ENCODE measurements at places on chromosomes 3 and 15. TPM values are rescaled to one million over a fixed set of nuclear protein-coding genes. Genes with fewer than 3 reads are reported as not detected.

GRCh38 chr3:47515864-47516319 is 2.4 kb upstream of the ELP6 start:
- H3K4me3 ChIP-seq, result no peak overlapping the region
- H3K27me3 ChIP-seq, result no peaks in the 10 kb centered on the region
- DNase-seq, result no peak

The TMCO5A gene
- total RNA-seq, result not detected

DNA sequence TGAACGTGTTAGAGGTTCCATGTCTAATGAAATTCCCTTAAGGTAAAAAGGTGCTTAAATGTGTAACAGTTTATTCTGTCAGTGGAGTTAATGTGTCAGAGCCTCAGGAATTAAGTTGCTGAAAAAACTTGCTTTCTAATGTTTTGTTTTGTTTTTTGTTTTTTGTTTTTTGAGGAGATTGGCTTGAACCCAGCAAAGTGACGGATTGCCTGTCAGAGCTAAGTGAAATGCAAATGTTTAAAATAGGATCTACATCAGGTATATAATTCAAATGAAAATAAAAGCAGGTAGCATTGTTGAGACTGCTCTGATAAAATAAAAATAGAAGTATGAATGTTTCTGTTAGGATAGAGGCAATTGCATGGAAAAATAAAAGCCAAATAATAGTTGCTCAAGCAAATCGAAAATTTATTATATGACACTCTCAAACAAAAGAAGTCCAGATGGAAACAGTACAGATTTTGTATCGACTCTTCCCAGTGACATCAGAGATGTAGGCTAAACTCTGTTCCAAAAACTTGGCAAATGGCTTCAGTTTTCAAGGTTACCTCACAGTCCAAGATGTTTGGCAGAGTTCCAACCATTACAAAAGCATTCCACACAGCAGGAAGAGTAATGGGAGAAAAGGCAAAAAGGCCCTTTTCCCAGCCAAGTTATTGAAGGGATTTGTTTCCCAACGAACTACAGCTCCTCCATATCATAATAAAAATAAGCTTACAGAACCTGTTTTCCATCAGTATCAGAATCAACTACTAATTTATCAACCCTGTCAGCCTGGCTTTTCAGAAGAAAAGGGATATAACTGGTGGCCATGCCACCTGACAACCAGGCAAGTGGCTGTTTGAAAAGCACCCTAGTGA is 291.0 kb downstream of the TBL1XR1 start:
- no peak for DNase-seq
- H3K27me3 ChIP-seq, result no peaks in the 10 kb centered on the region
- H3K4me1 ChIP-seq, result no peaks in the 10 kb centered on the region
- H3K36me3 ChIP-seq, result no peaks in the 10 kb centered on the region
- no peak overlapping the region for H3K4me3 ChIP-seq
- H3K27ac ChIP-seq, result no peak overlapping the region

The SPTSSB gene
- 3.7 TPM for total RNA-seq

GRCh38 chr3:42130329-42131070 is 39.3 kb downstream of the TRAK1 start:
- H3K36me3 ChIP-seq, result no peaks in the 10 kb centered on the region
- H3K27me3 ChIP-seq, result no peaks in the 10 kb centered on the region
- H3K4me1 ChIP-seq, result 0 out of 2 replicates have a peak, but pooled peaks cover 4% of the 10 kb centered on the region
- no peak overlapping the region for H3K27ac ChIP-seq
- H3K4me3 ChIP-seq, result no peak overlapping the region

DNA sequence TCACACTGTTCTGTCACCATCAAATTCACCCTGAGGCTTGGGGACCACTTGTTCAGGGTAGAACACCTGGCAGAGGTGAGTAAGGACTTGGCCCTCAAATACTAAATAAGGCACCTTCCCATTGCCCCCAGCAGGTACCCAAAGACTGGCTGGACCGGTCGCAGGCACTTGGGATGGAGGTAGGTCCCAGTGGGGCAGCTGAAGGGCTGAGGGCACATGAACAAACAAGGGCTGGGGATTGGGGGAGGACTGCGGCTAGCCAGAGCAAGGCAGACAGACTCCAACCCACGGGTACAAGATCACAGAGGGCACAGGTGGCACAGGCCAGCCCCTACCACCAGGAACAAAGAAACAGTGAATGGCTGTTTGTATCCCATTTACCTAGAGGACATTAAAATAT is 1.9 kb downstream of the MRPS25 start:
- H3K36me3 ChIP-seq, result peaks cover 5% of the 10 kb centered on the region
- H3K4me1 ChIP-seq, result peaks cover 10% of the 10 kb centered on the region
- DNase-seq, result no peak
- no peaks in the 10 kb centered on the region for H3K27me3 ChIP-seq

DNA sequence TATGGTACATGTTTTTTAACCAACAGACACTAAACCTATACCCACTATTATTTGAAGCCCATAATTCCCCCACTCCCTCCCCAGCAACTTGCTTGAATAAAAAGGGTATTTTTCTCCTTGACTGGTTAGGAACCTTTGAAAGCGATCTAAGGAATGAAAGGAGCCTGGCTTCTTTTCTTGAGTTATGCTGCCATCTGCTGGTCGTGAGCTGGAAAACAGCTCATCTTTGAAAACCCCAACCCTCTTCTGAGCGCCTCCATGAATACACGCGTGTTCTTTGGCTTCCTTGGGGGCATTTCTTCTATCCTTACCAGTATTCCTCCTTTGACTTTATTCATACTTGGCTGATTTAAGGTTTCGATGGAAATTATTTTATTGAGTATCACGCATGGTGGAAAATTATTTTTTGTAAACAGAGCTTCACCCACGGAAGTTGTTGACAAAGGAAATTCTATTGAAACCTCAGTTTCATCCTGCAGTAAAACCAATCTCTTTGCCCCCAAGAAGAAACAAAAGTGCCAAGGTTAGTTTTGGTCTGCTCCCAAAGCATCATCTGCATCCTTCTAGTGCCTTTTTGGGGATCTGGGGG is 171.6 kb downstream of the SV2B start:
- DNase-seq, result peak; percentile 52
- peaks cover 11% of the 10 kb centered on the region for H3K27me3 ChIP-seq
- no peak overlapping the region for H3K4me3 ChIP-seq
- no peaks in the 10 kb centered on the region for H3K36me3 ChIP-seq

DNA sequence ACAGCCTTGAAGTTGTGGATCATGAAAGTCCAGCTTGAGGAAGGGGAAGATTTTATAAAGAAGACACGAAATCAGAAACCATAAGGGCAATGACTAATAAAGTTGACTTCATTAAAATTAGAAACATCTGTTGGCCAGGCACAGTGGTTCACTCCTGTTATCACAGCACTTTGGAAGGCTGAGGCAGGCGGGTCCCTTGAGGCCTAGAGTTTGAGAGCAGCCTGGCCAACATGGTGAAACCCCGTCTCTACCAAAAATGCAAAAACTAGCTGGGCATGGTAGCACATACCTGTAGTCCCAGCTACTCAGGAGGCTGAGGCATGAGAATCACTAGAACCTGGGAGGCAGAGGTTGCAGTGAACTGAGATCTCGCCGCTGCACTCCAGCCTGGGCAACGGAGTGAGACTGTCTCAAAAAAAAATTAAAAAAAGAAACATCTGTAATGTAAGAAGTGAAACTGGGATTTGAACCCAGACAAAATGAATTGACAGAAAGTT is 7.9 kb upstream of the UBXN7 start:
- H3K4me3 ChIP-seq, result no peak overlapping the region
- H3K36me3 ChIP-seq, result no peaks in the 10 kb centered on the region
- DNase-seq, result no peak
- H3K27ac ChIP-seq, result no peak overlapping the region
- no peaks in the 10 kb centered on the region for H3K27me3 ChIP-seq

The TRA2B gene
- total RNA-seq, result 171 TPM

GRCh38 chr3:135023996-135024658 is 229.1 kb downstream of the EPHB1 start:
- H3K36me3 ChIP-seq, result no peaks in the 10 kb centered on the region
- H3K4me3 ChIP-seq, result no peak overlapping the region
- DNase-seq, result no peak
- no peaks in the 10 kb centered on the region for H3K27me3 ChIP-seq
- no peak overlapping the region for H3K27ac ChIP-seq
- H3K4me1 ChIP-seq, result no peaks in the 10 kb centered on the region

The NEK11 gene
- 9.5 TPM for total RNA-seq

- H3K36me3 ChIP-seq, result no peaks in the 10 kb centered on the region
- H3K4me3 ChIP-seq, result no peak overlapping the region
- no peaks in the 10 kb centered on the region for H3K27me3 ChIP-seq
- DNase-seq, result no peak
Observed at GRCh38 chr3:59408047-59408624, 358.3 kb upstream of the CFAP20DC start.

DNA sequence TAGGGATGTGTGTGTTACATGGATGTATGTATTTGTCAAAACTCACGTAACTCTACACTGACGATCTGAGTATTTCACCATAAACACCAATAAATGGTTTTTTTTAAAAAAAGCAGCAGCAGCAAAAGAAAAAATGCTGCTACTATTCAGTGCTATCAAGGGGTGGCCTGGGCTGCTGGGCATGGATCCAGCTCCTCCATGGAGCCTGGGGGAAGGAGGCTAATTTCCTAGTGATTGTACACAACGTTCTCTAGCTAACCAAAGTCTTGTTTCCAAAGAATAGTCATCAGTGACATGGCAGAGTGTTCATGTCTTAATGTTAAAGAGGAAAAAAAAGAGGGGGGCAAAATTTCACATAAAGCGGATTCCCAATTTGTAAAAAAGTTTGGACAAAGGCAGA is 29.0 kb downstream of the POMGNT2 start:
- H3K36me3 ChIP-seq, result no peaks in the 10 kb centered on the region
- no peaks in the 10 kb centered on the region for H3K4me1 ChIP-seq
- no peaks in the 10 kb centered on the region for H3K27me3 ChIP-seq
- no peak overlapping the region for H3K27ac ChIP-seq

The ZKSCAN7 gene
- not detected for total RNA-seq

GRCh38 chr15:40118473-40118872 is 9.8 kb upstream of the BMF start:
- no peaks in the 10 kb centered on the region for H3K36me3 ChIP-seq
- no peak overlapping the region for H3K4me3 ChIP-seq
- no peaks in the 10 kb centered on the region for H3K27me3 ChIP-seq

GRCh38 chr15:31265871-31266711 is 60.5 kb upstream of the KLF13 start:
- no peak overlapping the region for H3K27ac ChIP-seq
- no peaks in the 10 kb centered on the region for H3K4me1 ChIP-seq
- no peaks in the 10 kb centered on the region for H3K36me3 ChIP-seq
- H3K4me3 ChIP-seq, result no peak overlapping the region
- DNase-seq, result no peak

The AADACL2 gene
- total RNA-seq, result not detected

The PAK6 gene
- total RNA-seq, result 6.3 TPM

The HYAL3 gene
- total RNA-seq, result 3.9 TPM

DNA sequence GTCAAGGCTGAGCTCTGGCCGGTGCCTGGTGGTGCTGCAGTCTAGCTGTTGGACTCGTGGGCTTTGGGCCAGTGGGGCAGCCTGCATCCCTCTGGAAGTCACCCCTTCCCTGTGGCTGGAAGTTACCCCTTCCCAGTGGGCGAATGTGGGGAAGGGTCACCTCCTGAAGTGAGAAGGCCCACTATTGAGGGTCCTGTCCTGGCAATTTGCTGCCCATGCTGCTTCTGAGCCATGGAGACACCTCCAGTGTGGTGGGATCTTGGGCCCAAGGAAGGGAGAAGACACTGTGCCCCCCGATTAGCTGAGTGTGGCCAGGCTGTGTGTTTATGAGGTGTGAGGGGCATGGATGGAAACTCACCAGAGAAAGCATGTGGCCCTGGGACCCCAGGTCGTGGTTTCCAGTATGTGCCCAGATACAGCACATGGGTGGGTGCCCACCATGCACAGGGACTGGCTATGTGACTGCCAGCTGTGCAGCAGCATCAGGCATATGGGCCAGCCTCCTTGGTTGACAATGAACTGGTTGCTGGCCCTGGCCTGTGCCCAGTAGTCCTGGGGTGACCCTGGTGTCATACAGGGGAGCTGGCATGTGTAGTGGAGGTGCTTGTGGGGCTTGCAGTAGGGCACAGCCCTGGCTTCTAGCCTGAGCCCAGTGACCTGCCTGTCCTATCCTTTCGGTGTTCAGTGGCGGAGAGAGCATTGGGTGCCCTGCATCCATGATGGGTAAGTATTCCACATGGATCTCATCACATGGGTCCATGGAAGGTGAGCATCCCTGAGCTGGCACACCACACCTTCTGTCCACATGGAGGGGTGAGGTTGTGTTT is 221.2 kb downstream of the SNRPN start:
- H3K27me3 ChIP-seq, result no peaks in the 10 kb centered on the region
- no peaks in the 10 kb centered on the region for H3K4me1 ChIP-seq
- no peaks in the 10 kb centered on the region for H3K36me3 ChIP-seq

DNA sequence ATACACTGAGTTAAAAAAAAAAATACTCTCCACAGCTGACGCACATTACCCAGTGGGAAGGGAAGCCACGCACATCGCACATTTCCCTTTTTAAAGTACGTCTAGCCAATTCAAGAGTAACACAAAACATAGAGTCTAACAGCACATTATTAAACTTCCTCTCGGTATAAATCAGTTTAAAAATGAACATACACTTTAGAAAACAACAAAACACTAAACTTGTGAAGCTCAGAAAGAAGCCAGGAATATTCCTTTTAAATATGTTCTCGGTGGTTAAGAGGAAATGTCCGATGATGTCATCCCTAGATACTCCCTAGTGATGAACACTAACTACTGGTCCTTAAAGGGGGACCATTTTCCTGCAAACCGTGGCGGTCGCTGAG is 721 bp downstream of the MYEF2 start:
- no peaks in the 10 kb centered on the region for H3K36me3 ChIP-seq
- H3K27ac ChIP-seq, result peak overlapping the region; percentile 86
- H3K27me3 ChIP-seq, result no peaks in the 10 kb centered on the region
- H3K4me1 ChIP-seq, result peaks cover 14% of the 10 kb centered on the region
- H3K4me3 ChIP-seq, result peak overlapping the region; percentile 73

The RAD51 gene
- 30.3 TPM for total RNA-seq

DNA sequence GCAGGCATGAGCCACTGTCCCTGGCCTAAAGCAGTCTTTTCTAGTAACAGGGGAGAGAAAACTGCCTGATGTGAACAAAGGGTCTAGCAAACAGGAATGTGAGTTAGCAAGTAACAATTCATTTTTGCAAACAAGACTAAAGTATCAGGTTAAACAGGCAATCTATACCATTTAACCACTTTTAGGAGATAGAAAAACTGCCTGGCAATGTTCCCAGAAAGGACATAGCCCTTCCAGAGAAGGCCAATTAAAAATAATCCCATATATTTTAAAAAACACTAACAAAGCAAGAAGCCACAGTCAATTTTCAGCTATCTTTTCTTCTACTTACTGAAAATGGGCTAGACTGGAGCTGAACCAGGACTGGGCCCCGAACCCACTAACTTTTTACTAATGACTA is 6.3 kb downstream of the RBSN start:
- DNase-seq, result no peak
- no peak overlapping the region for H3K27ac ChIP-seq

The CHRD gene
- 1.4 TPM for total RNA-seq

DNA sequence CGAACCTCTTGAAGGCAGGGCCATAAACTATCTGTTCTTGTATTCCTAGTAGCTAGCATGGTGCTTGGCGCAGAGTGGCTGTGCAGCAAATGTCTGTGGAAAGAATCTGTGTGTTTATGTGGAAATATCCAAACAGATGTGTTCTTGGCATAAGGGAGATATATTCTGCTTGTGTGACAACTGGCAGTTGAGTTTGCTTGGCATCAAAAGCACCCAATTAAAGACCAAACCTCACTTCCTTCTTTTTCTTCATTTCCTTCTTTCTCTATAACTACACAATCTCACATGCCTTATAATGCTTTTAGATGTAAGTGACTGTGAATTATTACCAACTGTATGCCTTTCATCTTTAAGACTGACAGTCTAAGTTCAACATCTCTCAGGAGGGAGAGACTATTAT is 296.5 kb downstream of the SLC9A9 start:
- DNase-seq, result no peak
- H3K27me3 ChIP-seq, result no peaks in the 10 kb centered on the region
- H3K4me3 ChIP-seq, result no peak overlapping the region
- no peaks in the 10 kb centered on the region for H3K36me3 ChIP-seq
- H3K4me1 ChIP-seq, result no peaks in the 10 kb centered on the region
- no peak overlapping the region for H3K27ac ChIP-seq
